ENCODE measurements at places on chromosomes 6 and 20. TPM values are rescaled to one million over a fixed set of nuclear protein-coding genes. Genes with fewer than 3 reads are reported as not detected.

GRCh38 chr20:13101276-13101675, 92.5 kb downstream of the SPTLC3 start:
- no peak for DNase-seq

DNA sequence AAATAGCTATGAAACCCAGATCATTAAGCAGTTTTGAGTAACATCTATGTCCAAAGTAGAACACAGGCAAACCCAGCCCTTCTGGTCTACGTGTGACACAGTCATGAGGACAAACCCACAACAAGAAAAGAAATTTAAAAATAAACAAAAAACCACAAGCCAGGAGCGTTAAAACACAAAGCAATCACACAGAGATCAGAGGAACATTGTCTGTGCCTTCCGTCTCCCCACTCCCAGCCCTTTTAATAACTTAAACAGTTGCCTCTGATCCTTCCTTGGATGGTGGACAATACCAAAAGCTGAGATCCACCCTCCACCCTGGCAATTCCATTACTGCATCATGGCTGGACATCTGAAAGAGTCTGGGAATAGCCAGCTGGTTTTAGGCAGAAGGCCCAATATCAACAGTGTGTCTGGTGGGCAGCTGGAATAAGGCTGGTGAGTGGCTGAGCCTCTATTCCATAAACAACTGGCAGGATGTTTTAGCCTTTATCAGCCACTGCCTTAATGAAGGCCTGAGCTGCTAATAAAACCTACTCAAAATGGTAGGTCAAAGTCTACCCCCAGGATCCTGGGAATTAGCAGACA, 15.7 kb upstream of the LAMA4 start:
- no peak for DNase-seq

GRCh38 chr20:61129311-61129710, 122.8 kb upstream of the CDH4 start:
- no peak for DNase-seq

- DNase-seq = no peak
Observed at GRCh38 chr6:28580475-28580874, 54.8 kb downstream of the GPX5 start.

DNA sequence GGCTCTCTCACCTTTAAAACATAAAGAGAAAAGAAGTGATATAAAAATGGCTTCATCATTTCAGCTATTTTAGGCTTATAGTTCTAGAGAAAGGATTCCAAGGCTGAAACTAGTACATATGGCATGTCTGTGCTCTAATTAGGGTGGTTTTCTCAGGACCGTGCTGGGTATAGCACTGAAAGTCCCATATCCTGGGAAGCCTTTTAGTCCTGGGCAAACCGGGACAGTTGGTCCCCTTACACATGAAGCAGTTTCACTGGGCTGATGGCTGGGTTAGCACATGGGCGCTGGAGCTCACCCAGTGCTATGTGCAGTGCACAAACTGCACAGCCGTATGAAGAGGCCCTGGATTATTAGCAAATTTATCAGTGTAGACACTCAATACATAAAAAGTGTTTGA, 110.5 kb downstream of the SGK1 start:
- no peak for DNase-seq

GRCh38 chr6:159105716-159106115, 60.9 kb upstream of the TAGAP start:
- no peak for DNase-seq

GRCh38 chr6:156457601-156458000, 319.6 kb upstream of the ARID1B start:
- DNase-seq = no peak

- DNase-seq = no peak
Observed at GRCh38 chr6:17268114-17268513, 13.0 kb upstream of the RBM24 start.

GRCh38 chr6:111237852-111238251, 150.5 kb downstream of the SLC16A10 start:
- no peak for DNase-seq

DNA sequence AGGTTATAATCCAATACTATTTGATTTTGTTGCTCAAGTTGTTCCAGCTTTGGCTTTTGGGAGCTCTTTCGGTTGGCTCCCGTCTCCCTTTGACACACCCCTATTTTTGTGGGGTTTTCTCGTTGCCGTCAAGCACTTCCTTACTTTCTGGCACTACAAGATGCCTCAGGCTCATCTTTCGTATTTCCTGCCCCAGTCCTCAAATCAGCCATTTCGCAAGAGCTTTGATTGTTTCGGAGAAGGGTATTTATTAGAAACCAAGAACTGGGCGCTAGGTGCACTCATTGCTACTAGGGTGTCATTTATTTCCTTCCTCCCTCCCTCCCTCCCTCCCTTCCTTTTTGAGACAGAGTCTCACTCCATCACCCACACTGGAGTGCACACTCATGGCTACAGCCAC, 13.3 kb upstream of the SOX12 start:
- DNase-seq = no peak

DNA sequence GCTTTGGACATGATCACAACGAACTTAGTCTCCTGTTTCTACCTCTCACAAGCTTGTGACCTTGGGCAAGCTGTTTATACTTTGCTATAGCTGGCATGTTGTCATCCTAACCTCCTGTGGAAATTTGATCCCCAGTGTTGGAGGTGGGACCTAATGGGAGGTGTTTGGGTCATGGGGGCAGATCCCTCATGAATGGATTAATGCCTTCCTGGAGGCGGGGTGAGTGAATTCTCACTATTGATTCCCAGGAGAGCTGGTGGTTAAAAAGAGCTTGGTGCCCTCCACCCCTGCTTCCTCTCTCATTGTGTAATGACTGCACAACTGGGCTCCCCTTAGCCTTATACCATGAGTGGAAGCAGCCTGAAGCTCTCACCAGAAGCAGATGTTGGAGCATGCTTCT, 228.9 kb downstream of the HIVEP2 start:
- no peak for DNase-seq

DNA sequence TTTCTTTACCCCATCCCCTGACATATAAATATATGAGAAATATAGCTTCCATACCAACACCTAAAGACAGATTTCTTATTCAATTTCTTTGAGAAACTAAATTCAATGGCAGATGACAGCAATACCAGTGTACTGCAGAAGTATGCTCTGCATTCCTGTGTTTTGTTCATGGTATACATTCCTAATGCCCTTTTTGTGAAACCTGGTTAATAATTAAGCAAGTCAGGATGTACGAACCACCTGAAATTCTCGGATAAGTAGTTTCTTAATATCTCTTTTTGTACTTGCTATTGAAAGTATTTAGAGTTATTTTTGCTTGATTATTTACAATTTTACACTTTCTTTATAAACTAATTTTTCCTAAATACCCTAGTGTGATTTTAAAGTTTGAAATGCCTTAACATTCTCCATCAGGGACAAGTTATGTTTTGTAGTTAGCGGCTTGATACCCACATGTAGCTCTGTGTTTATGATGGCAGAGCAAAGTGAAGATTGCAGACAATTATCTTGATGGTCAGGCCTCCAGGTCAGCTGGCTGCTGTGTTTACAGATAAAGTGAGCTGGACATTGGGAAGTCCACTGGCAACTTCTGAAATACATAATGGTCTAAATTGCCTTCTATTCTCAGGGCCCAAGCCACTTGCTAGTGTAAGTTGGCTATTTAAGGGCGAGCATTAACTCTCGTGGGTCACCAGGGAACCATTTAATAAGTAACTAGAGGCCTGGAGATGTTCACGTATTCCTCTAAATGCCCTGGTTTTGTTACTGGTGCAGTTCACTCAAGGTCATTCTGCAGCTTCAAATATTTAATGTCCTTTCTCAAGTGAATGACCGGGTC, 58.2 kb downstream of the PLCB1 start:
- no peak for DNase-seq

The SPTLC3 gene
- 3.8 TPM for total RNA-seq

The KCNK15 gene
- not detected for total RNA-seq

The C6orf15 gene
- total RNA-seq = 2.4 TPM

The PI16 gene
- total RNA-seq = not detected

The KHDC1L gene
- total RNA-seq = not detected

The DNAH8 gene
- not detected for total RNA-seq

The LMBRD1 gene
- total RNA-seq = 21.9 TPM

The MYL9 gene
- total RNA-seq = 9.8 TPM
